ENCODE measurements at places on chromosomes 3 and 15.
A peak's percentile ranks its signal among the peaks of the same experiment; 100 is the strongest.

- DNase-seq = no peak
Measured at GRCh38 chr15:89078851-89079810, 9.1 kb upstream of the ABHD2 start.

- peak; percentile 84 for DNase-seq
Measured at GRCh38 chr15:34988027-34988902, at the start of gene ZNF770. TSS of gene ZNF770 (minus strand) at chr15:34988287. CDS start at chr15:34983434, 4,853 bp downstream.

- no peak for DNase-seq
Measured at GRCh38 chr3:149000206-149000745, 8.9 kb downstream of the GYG1 start.

DNA sequence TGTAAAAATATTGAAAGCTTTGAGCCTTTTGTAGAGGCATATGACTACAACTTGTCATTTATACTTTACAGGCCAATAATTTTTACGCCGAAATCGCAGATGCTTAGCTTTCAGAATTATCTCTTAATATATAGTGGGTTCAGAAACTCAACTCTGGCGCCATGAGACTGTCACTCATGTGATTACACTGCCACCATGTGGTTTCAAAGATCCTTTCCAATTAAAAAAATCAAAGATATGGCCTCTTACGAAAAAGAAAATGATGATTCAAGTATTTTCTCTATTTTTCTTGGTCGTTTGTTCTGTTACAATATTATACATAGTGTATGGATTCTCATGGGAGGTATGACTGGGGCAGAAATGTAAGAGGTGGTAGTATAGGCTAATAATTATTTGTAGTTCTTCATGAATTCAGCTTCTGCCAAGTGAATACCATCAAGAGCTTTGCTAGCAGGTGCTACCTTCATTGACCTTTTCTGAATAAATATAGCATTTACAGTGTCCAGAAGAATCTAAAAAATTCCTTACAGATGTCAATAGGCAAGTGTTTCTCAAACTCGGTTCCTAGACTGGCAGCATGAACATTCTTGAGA, 751.7 kb upstream of the GOLIM4 start:
- peak; percentile 26 for DNase-seq

- DNase-seq = no peak
Measured at GRCh38 chr3:62131620-62132019, 241.7 kb downstream of the FEZF2 start.

GRCh38 chr15:54599386-54599785, 597.4 kb downstream of the RSL24D1 start:
- DNase-seq = no peak

GRCh38 chr3:49341996-49342395, 2.1 kb upstream of the USP4 start:
- no peak for DNase-seq

DNA sequence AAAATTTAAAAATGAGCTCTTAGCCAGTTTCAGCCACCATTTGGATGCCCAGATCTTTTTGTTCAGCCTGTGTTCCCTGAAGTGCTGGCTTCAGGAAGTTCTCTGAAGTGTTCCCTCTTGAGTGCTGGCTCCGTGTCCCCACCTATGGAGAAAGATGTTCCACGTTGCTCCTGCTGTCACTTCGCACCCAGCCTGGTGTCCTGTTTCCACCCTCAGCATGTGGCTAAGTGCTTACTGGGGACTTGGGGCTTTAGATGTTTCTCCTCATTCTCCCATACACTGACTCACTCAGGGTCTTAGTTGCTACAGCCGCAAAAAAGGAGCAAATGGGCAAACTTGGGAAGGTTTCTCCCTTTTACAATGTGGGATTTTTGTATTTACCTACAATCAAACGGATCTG, 16.6 kb downstream of the CHCHD6 start:
- no peak for DNase-seq

- DNase-seq = no peak
Measured at GRCh38 chr3:180283251-180283650, 246.5 kb upstream of the PEX5L start.

- no peak for DNase-seq
Measured at GRCh38 chr15:70318594-70319465, 221.1 kb upstream of the TLE3 start.

GRCh38 chr3:4575381-4575780, 82.2 kb downstream of the ITPR1 start:
- no peak for DNase-seq

DNA sequence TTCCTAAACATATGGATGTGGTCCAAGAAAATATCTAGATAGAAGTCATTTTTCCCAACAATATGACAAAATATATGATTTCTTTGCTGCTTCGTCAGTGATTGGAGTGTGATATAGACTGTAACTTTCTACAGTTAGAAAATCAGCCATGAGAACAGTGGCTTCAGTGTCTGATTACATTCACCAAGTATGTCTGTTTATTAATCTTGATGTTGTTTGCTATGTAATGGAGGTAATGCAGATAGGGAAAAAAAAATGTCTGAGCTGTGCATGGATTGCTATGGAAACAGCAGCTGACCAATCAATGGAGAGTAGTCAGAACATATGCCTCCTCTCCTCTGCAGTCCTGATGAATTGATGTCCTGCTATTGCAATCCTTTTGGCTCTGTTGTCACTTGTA, 72.3 kb upstream of the GAP43 start:
- no peak for DNase-seq

- no peak for DNase-seq
Measured at GRCh38 chr15:29106116-29106515, 163.5 kb downstream of the NSMCE3 start.

DNA sequence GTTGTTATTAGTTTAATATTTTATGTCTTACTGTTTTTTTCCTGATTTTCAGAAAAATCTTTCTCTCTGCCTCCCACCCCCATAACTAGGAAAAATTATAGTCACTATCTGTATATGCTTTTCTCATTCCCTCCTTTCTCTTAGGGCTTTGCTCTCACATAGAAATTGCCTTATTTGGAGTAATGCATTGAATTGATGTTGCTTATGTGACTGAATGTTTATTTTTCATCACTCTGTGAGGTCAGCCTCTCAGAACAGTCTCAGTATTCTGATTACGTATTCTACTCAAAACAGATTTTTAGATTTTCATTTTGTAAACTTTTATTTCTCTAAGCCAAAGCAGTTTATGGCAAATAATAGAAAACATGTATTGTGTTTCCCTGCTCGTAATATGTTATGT, 121.0 kb downstream of the SLMAP start:
- no peak for DNase-seq

DNA sequence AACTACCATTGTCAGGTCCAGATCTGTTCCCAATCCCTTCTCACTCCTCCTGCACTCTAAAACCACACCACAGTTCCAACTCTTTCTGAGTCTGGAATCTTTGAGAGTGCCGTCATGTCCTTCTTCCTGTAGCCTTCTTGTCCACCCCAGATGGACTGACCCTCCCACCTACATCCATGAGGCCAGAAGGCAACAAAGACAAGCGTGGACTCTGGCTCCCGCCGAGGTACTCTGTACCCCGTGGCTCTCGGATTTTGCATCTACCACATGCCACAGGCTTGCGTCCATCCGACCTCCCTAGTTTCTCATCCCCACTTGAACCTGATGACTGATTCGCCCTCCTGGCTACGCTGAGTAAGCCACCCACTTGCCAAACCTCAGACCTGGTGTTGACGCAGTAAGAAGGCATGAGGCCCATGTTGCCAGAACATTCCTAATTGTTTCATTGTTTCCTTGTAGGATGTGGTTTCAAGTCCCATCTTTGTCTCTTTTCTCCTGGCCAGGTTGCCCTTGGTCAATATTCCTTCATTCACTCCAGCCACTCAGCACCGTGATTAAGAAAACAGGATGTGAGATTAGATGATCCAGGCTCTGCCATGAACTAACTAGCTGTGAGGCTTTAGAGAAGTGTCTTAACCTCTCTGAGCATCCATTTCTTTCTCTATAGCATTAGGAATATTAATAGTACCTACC, 1.1 kb upstream of the ZBTB38 start:
- DNase-seq = no peak

GRCh38 chr15:33111041-33111451, 83.5 kb downstream of the FMN1 start:
- DNase-seq = no peak

DNA sequence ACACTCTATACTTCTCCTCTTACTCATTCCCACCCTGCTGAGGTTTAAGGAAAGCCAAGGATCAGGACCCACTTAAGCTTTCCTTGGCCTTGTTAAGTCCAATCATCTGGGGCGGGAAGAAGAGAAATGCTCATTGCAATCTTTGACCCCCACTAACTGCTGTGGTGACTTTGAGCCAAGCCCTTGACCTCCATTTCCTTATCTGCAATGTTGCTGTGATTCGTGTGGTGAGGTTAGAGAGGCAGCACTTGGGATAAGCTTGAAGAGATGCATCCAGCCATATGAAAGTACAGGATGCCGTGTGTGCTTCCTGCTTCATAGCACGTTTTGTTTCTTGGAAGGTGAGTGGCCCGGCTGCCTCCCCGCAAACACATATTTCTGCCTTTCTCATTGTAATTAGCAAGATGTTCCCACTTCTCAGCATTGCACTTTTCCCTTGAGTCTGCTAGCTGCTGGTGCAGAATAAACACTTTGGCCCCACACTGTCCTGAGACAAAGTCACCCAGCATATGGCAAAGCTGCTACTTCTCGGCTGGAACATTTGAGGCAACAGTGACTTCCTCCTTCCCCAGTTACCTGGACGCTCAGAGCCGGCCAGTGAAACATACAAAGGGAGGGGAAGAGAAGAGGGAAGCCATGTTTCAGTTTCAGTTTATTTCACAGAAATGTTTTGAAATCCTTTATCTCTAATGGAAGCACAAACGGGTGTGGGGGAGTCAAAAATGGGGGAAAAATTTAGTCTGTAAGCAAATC, 10.5 kb upstream of the NUDT16 start:
- no peak for DNase-seq

DNA sequence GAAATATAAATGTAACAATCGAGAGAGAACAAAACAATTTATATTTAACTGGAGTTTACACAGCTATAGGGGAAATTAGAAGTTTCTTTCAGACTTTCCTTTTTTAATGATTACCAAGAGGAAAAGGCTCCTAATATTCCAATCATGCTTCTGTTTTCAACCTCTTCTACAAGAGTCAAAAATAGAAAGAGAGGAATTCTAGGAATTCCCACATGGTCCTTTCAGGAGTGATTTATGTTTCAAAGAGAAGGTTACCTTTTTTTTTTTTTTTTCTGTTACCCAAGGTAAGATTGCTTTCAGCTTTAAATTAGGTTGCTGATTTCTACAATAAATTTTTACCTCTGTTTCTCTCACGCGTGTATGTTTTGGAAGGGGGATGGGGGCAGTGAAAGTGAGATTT, 355.3 kb upstream of the DCBLD2 start:
- DNase-seq = no peak

- DNase-seq = peak; percentile 14
Measured at GRCh38 chr3:59247402-59247841, 197.6 kb upstream of the CFAP20DC start.

- DNase-seq = no peak
Measured at GRCh38 chr3:165390166-165390565, 194.0 kb upstream of the SLITRK3 start.

DNA sequence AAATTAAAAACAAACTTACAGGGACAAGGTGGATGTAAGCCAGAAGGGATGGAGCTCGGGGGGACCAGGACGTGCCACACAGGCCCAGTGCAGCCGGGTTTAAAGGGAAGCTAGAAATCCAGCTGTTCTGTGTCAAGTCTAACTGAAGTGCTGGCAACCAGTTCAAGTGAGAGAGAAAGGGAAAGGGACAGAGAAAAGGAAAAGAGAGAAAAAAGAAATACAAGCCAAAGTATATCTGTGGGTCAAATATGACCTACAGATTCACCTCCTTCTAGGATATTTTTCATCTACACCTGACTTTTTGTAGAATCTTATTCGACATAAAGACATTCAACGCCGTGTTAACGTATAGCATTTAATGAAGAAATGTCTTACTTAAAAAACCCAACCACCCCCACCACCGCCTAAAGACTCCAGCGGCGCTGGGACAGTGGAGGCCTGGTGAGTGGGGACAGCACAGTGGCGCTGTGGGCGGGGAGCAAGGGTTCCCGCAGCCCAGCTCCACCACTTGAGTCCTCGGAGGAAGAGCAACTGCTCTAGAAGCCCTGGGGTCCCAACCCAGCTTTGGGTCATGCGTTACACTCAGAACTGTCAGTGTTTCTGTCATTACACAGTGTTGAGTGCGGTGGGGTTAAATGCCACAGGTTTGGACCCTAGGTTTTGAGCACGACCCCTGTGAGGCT, 62.3 kb downstream of the CHSY1 start:
- DNase-seq = no peak

- DNase-seq = no peak
Measured at GRCh38 chr3:192490720-192491119, 236.6 kb downstream of the FGF12 start.

DNA sequence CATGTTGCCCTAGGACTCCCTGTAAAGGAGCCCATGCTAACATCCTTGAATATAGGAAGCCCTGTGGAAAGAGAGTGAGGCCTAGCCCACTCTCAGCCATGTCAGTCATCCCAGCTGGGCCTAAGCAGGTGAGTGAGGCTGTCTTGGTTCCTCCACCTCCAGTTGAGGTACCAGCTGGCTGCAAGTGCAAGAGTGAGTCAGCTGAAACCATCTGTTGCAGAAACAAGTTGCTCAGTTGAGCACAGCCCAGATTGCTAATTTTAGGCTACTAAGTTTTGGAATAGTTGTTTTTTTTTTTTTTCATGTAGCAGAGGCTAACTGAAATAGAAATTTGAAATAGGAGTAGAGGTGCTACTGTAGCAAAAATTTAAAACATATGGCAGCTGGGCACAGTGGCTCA, 43.7 kb upstream of the ADPGK start:
- no peak for DNase-seq

GRCh38 chr15:51667478-51667877, 13.8 kb upstream of the SCG3 start:
- DNase-seq = no peak

- no peak for DNase-seq
Measured at GRCh38 chr3:98985431-98985830, 83.9 kb upstream of the DCBLD2 start.

DNA sequence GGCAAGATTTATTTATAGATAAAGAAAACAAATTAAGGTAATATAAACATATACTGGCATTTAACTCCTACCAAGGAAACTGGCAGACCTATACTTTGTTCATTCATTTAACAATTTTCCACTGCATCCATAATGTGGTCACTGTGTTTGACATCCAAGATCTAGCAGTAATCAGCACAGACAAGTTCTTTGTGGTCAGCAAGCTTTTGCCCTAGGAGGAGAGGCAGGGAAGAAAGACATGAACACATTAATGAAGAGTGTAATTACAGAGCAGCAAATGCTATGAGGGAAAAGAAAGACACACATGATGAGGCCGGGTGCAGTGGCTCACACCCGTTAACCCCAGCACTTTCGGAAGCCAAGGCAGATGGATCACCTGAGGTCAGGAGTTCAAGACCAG, 34.4 kb downstream of the SUCLG2 start:
- DNase-seq = no peak

GRCh38 chr3:119388577-119388976, 74.8 kb downstream of the TMEM39A start:
- DNase-seq = no peak

- DNase-seq = peak; percentile 18
Measured at GRCh38 chr15:98920091-98920880, 87.3 kb downstream of the PGPEP1L start.

- DNase-seq = no peak
Measured at GRCh38 chr15:92009162-92009561, 155.7 kb downstream of the SLCO3A1 start.

Data from activated CD4-positive, alpha-beta T cell treated with anti-CD3 and anti-CD28 coated beads, Interleukin-2, amount 50 U/mL, for 16 hours (primary cell).